Stimulated activated CD4-positive, alpha-beta T cell treated with anti-CD3 and anti-CD28 coated beads, Interleukin-4, amount 100 ng/mL, for 24 hours (primary cell): ENCODE measurements at places on chromosomes 3 and 15.

DNA sequence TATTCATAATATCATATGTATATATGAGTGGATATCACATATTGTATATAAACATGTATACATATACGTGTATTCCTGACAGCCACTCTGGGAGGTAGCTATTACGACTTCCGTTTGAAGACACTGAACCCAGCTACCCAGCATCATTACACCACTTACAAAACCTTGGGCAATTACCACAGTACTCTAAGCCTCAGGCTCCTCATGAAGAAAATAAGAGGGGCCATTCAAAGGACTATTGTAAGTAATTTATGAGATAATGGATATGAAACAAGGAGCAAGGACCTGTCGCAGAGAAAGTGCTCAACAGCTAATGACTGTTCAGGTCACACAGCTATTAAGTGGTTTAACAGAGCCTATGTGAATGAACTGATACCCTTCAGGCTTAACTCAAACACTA, 52.4 kb downstream of the KCNMB2 start:
- DNase-seq = no peak

GRCh38 chr3:150396956-150397550, 11.0 kb upstream of the TSC22D2 start:
- DNase-seq = no peak

GRCh38 chr3:89227634-89228033, 120.2 kb downstream of the EPHA3 start:
- no peak for DNase-seq

- no peak for DNase-seq
These were observed 45.7 kb downstream of the UBP1 start for GRCh38 chr3:33394403-33395054.

- peak; percentile 29 for DNase-seq
These were observed 581 bp downstream of the IP6K1 start for GRCh38 chr3:49785565-49786356.

GRCh38 chr15:95247071-95247984, 1016.0 kb downstream of the MCTP2 start:
- DNase-seq = no peak

DNA sequence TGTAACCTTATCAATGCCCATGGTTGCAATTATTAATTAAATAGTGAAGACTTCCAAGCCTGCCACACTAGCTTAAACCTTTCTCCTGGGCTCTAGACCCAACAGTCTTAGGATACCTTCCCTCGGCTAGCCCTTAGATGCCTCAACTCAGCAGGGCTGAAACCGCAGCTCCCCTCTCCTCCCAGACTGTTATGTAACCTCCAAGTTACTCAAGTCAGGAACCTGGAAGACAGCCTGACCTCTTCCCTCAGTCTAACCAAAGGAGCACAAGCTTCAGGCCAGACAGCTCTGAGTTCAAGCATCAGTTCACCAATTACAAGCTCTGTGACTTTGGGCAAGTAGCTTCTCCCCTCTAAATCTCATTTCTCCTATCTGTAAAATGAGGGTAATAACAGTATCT, 70.5 kb upstream of the HACD2 start:
- no peak for DNase-seq

DNA sequence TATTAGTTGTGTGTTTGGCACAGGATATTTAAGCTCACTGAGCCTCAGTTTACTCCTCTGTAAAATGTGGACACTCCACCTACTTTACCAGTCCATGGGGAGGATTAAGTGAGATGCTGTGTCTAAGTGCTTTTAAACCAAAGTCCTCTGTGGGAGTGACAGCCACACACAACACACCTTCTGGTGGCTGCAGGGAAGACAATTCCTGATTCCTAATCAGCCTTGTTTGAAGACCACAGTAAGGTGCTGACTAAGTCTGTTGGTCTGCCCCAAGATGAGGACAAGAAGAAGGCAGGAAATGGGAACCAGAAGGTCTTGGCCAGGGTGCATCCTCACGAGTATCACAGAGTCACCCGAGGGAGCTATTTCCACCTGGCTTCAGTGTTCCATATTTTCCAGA, 52.3 kb downstream of the EPHB1 start:
- no peak for DNase-seq

- DNase-seq = no peak
These were observed 203.5 kb upstream of the LINGO1 start for GRCh38 chr15:77836121-77836692.

DNA sequence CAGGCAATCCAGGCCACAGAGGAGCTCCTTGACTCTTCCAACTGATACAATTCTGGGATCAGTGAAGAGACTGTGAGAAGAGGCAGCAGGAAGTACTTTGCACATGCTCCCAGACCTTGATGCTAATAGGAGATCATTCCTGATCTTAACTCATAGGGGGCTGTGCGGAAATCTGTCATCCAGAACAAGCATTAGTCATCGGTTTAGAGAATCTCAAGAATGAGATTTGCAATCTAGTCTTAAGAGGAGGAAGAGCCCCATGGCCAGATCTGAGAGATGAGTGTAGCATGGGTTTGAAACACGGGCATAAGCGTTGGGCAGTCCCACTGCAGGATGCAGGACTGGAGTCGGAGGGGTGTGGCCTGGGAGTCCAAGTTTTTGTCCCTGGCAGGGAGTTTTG, 1081.1 kb downstream of the NAALADL2 start:
- DNase-seq = no peak

DNA sequence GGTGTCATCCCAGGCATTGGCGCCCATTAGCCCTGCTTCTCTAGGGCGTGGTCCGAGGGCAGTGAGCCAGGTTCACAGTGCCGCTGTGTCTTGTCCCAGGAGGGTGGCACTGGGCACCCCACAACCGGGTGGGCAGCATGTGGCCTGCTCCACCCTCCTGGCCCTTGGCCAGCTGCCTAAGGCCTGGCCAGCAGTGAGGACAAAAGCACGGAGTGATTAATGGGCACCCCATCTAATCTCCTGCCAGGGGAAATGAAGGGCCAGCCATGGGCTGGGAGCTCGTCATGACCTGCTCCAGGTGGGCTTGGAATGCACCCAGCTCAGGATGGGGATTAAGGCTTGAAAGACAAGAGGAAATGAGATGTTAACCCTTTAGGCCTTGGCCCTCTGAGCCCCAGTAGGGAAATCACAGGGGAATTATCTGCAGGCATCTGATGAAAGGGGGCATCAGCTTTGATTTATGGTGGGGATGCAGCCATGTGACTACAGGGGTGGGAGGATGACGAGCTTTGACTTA, 5.2 kb downstream of the THSD4 start:
- no peak for DNase-seq

DNA sequence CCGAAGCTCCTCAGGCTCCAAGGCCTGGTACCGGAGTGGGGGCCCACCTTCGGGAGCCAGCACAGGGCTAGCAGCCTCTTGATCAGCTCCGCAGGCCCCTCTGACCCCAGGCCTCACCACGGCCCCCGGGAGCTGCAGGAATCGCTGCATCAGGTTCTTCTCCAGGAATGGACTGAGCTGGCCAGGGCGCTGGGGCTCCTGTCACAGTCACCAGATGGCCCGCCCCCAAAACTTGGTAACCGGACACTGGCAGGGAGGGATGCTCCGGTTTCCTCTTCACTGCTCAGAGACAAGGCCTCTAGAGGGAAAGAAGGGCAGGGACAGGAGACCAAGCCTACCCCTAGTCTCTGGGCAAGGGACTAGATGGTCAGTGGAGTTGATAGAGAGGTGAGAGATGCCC, 9.9 kb downstream of the AP3B2 start:
- no peak for DNase-seq

- DNase-seq = peak; percentile 58
These were observed 309.1 kb upstream of the ICE2 start for GRCh38 chr15:60787837-60788691.

GRCh38 chr3:102233881-102234280, 200.9 kb upstream of the ZPLD1 start:
- no peak for DNase-seq

DNA sequence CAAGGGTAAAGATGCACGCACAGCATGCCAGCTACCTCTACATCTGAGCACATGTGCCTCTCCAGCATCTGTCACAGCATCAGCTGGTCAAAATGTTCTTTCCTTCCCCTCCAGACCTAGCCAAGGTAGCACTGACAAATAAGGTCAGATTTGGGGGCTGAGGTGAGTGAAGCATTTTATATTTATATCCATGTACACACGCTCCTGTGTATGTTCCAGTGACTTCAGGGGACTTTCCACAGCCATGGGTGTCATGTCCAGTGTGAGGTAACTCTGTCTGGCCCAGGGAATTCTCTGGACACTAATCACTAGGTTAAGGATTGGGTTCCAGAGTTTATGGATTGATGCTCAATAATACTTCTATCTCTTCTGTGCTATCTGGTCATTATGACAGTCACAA, 165.2 kb upstream of the TP63 start:
- DNase-seq = no peak

DNA sequence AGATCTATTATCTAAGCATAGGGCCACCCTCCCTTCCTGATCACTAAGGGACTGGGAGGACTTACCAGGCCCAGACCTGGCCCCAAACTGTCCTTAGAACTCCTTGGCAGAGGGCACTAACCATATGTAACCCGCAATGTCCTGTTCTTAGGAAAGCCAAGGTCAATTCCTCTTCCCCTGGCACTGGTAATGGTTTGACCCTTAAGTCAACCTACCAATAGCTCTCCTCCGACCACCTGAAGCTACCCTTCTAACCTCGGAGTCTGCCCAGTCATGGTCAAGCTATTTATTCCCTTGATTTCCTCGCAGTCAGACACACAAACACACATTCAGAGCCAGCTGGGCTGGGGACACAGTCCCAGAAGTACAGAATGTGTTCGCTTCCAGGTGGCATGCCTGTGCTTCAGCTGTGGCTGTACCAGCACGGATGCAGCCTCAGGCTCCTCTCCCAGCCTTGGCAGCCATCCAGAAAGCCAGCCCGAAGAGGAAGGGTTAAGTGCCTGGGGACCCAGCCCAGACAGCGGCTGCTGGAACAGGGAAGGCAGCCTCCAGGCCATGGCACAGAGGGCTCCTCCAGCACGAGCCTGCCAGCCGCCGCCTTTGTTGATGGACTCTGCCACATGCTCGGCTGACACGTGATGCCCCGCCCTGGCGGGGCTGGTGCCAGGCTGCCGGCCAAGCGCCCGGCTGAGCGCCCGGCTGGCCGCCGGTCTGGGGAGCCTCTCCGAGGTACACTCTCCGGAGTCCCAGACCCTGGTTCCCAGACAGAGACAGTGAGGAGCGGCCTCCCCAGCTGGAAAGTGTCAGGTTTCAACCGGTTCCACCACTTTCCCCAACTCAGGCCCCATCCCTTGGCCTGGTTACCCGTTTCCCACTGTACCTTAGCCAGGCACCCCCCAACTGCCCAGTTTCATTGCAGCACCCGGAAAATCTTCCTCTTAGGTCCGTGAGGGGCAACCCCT, 5.5 kb downstream of the BMF start:
- no peak for DNase-seq

- no peak for DNase-seq
These were observed 15.8 kb downstream of the CX3CR1 start for GRCh38 chr3:39264053-39264452.

DNA sequence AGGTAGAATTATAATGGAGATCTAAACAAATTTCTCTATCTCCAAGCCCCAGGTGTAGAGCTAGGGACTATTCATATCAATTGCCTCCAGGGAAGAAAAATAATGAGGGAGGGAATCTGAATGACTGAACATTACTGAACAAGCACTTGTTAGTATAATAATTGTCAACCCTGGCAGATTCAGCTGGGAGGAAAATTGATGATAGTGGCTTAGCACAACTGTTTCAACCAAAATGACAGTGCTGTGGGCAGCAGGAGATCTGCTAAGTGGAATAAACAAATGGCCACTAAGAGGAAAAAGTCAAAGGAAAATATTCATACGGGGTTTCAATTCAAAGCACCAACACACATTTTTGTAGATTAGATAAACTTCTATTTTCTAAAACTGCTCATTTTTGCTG, 294.9 kb upstream of the ZNF385D start:
- no peak for DNase-seq
